ENCODE measurements at places on chromosomes 11 and 22.

- peaks cover 14% of the 10 kb centered on the region for H3K36me3 ChIP-seq
- no peaks in the 10 kb centered on the region for H3K27me3 ChIP-seq
- H3K4me3 ChIP-seq, result no peak overlapping the region
- H3K27ac ChIP-seq, result no peak overlapping the region
- no peaks in the 10 kb centered on the region for H3K4me1 ChIP-seq
- peak; percentile 87 for DNase-seq
Measured at GRCh38 chr22:17830043-17830961, 56.0 kb upstream of the BID start.

DNA sequence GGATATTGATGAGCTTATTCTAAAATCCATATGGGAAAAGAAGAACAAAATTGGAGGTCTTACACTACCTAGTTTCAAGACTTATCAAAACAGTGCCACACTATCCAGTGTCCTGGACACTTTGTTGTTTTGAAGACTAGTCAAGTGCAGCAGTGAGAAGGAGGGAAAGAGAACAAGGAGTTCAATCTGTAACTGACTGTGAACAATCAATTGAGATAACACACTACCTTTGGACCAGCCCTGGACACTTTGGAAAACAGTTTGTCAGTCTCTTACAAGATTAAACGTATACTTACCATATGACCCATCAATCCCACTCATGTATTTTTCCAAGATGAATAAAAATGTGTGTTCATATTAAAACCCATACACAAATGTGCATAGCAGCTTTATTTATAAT, 10.0 kb upstream of the CSTF3 start:
- no peak overlapping the region for H3K4me3 ChIP-seq
- no peaks in the 10 kb centered on the region for H3K36me3 ChIP-seq
- H3K4me1 ChIP-seq, result no peaks in the 10 kb centered on the region
- DNase-seq, result no peak
- no peaks in the 10 kb centered on the region for H3K27me3 ChIP-seq

- no peak overlapping the region for H3K4me3 ChIP-seq
- no peaks in the 10 kb centered on the region for H3K36me3 ChIP-seq
- no peak overlapping the region for H3K27ac ChIP-seq
- no peak for DNase-seq
- no peaks in the 10 kb centered on the region for H3K4me1 ChIP-seq
Measured at GRCh38 chr11:70732881-70733196, 334.5 kb downstream of the CTTN start.

DNA sequence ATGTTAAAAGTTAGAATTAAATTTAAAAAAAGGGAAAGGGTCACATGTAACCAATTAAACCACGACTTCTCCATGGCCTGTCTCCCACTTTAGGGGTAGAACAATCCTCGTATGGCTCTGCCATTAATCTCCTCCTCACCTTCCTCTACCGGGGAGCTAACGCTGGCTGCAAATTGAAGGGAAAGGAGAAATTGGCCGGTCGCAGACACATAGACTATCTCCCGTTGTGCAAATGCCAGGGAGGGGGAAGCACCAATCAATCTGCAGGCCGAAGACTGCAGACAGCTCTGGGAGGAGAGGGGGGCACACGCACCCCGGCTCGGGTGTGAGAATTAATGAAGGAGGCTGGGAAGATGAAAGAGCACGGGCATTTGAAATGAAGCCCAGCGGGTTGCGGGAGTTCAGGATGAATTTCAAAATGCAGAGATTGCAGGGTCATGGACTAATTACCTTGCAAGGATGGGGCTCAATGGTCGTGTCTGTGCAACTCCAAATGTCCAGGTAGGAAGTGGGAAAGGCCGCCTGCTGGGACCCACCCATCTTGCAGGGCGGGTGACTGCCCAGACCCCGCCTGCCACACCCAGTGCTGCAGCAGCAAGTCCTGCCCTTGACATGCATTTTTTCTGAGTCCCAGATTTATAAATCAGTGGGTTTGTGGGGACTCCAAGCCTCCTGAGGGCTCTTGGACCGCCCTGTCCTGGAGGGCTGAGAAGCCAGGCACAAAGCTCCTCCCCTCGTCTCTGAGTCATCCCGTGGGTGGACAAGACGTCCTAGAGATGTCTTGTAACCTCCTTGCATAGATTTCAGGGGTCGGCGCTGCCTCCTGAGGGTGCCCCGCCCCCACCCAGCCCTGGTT, 534.2 kb downstream of the TBC1D22A start:
- H3K4me1 ChIP-seq, result no peaks in the 10 kb centered on the region
- no peak overlapping the region for H3K4me3 ChIP-seq
- H3K27me3 ChIP-seq, result no peaks in the 10 kb centered on the region
- H3K36me3 ChIP-seq, result no peaks in the 10 kb centered on the region

- H3K36me3 ChIP-seq, result no peaks in the 10 kb centered on the region
- no peak overlapping the region for H3K27ac ChIP-seq
- no peaks in the 10 kb centered on the region for H3K4me1 ChIP-seq
- H3K27me3 ChIP-seq, result no peaks in the 10 kb centered on the region
- DNase-seq, result peak; percentile 21
- H3K4me3 ChIP-seq, result no peak overlapping the region
Measured at GRCh38 chr22:19576460-19577421, 52.5 kb upstream of the CLDN5 start.

DNA sequence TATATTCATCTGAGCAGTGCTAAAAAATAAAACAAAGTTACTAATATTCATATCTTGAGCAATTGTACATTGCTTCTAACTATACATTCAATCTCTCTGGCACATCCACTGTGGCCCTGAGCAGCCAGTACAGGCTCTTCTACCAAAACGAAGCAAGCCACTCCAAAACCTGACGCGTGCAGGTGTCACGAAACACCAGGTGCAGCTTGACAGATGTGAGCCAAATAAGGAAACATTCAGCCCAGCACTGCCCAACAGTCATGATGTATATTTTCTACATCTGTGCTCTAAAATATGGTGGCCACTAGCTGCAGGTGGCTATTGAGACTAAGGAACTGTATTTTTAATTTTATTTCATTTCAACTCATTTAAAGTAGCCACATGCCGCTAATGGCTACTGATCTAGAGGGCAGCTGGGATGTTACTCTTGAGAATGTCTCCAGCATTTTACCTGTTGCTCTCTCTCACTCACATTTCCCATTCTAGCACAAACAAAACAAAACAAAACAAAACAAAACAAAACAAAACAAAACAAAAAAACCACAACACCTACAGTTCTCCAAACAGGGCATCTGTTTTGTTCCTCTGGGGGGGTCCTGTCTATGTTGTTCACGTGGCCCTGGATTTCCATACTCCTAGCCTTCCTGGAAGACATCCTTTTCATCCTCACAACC, 77.7 kb downstream of the LARGE1 start:
- no peaks in the 10 kb centered on the region for H3K36me3 ChIP-seq
- no peak overlapping the region for H3K4me3 ChIP-seq
- DNase-seq, result no peak
- H3K27ac ChIP-seq, result no peak overlapping the region

DNA sequence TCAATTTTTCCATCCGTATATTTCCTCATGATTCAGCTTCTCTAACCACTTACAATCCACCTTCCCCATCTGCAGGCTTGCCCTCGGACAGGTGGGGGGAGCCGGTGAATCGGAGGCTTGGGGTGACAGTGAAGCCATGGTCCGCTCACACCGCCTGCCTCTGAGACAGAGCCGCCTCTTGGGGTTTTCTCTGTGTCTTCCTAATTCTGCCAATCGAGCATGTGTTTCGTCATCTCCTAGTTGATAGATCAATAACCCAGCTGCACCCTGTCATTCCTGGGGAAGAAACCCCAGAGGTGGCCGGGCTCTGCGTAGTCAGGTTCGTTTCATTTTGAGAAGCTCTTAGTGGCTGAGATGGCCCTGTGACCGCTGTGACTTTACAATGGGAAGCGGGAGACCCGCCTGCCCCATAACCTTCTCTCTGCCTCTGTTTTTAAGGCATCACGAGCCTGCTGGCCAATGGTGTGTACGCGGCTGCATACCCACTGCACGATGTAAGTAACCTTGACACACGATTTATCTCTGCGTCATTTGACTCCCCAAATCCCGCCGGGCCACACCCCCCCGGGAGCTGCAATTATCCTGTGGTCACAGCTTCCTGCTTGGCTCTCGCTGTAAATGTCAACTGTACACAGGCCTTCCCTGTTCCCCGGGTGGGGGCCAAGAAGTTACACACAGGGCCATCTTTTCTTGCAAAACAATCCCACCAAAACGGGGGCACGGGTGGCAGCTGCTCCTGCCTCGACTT, 33.3 kb downstream of the ANO1 start:
- no peak overlapping the region for H3K4me3 ChIP-seq
- peak overlapping the region; percentile 35 for H3K27ac ChIP-seq
- peak; percentile 43 for DNase-seq
- H3K36me3 ChIP-seq, result no peaks in the 10 kb centered on the region
- H3K4me1 ChIP-seq, result no peaks in the 10 kb centered on the region

DNA sequence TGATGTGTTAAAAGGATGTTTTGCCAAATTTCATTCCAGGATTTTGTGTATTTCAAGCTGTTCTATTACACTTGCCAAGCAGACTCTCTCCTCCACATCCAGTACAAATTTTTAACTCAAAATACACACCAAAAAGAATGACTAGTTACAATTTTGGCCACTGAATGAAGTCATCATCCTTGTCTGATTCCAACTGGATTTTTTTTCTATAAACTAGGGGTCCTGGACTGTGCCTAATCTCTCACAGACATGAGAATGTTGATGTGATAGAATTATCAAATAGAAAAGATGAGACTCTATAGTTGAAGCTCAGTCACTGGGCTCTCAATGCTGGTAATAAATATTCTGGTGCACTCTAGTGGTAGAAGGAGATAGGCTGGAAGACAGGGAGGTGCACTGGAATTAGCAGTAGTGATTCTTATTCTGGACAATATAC, 85.8 kb downstream of the FANCF start:
- H3K27me3 ChIP-seq, result no peaks in the 10 kb centered on the region
- DNase-seq, result no peak
- no peak overlapping the region for H3K4me3 ChIP-seq
- H3K4me1 ChIP-seq, result no peaks in the 10 kb centered on the region
- H3K27ac ChIP-seq, result no peak overlapping the region
- H3K36me3 ChIP-seq, result no peaks in the 10 kb centered on the region

DNA sequence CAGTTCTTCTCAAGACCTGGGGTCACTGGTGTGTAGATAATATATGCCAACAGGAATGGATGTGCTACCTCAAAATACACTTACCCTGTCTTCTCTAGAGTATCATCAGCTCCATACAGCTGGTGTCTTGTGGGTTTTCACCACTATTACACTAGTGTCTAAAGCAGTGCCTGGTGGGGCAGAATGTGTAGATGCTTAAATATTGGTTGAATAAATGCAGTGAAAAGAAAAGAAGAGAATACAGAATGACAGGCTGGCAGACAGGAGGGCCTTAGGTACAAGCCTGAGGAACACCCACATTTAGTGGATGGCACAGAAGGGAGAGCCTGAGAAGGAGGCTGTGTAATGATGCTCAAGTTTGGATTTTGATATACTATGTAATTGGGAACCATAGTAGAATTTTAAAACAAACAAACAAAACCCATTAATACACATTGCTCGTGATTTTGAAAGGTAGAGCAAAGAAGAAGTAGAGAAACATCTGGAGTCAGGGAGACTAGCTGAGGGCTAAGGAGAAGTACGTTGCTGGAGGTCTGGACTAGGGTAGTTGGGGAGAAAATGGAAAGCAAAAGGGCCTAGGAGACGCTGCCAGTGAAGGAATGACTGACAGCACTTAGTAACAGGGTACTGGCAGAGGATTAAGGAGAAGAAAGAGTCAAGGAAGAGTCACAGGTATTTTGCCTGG, 20.5 kb upstream of the RAG2 start:
- H3K27ac ChIP-seq, result no peak overlapping the region
- H3K27me3 ChIP-seq, result no peaks in the 10 kb centered on the region
- H3K4me1 ChIP-seq, result no peaks in the 10 kb centered on the region
- H3K4me3 ChIP-seq, result no peak overlapping the region

DNA sequence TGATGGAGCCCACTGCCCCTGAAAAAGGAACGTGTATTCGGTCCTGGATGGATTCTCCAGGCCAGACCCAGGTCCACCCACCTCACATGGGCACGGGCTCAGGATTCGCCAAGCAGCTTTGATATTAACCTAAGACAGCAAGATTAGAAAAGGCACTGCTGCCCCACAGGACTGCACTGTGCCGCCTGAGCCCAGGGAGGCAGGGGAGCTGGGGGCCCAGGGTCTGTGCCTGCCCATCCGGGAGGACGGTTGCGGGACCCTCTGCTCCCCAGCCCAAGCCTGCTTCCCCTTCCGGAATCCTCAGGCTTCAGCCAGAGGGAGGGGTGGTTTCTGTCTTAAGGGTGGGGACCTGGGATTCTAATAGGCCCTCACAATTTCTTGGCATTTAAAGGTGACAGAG, 13.5 kb upstream of the VSIG10L2 start:
- H3K27me3 ChIP-seq, result peaks cover 3% of the 10 kb centered on the region
- H3K4me1 ChIP-seq, result no peaks in the 10 kb centered on the region
- H3K4me3 ChIP-seq, result no peak overlapping the region
- no peak overlapping the region for H3K27ac ChIP-seq

- no peaks in the 10 kb centered on the region for H3K27me3 ChIP-seq
- H3K4me1 ChIP-seq, result no peaks in the 10 kb centered on the region
- DNase-seq, result no peak
- no peak overlapping the region for H3K27ac ChIP-seq
- H3K4me3 ChIP-seq, result no peak overlapping the region
- no peaks in the 10 kb centered on the region for H3K36me3 ChIP-seq
Measured at GRCh38 chr11:42257534-42257933, 798.1 kb upstream of the LRRC4C start.

GRCh38 chr11:3879216-3879966, 23.9 kb downstream of the STIM1 start:
- DNase-seq, result no peak
- no peaks in the 10 kb centered on the region for H3K27me3 ChIP-seq
- no peaks in the 10 kb centered on the region for H3K4me1 ChIP-seq
- H3K4me3 ChIP-seq, result no peak overlapping the region

DNA sequence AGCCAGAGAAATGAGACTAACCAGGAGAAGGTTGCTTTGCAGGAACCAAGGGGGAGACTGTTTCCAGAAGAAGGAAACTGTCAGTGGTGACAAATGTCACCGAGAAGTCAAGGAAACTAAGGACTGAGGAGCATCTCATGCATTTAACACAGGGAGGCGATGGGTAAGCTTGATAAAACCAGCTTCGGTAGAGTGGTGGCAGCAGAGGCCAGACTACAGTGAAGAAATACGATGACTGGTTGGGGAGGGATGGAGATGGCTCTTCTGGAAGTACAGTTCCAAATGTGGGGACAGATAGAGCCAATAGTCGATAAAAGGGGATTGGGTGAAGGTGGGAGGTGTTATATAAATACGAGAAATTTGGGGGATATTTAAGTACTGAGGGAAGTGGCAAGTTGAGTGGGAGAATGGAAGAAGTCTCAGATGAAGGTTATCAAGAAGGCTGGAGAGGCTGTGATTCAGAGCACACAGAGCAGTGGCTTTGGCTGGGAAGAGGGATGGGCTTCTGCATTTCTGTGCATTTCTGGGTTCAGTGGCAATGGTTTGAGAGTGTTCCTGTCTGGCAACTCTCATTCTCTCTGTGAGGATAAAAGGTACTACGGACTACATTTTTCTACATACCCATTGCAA, 29.2 kb downstream of the SC5D start:
- H3K4me1 ChIP-seq, result no peaks in the 10 kb centered on the region
- peak; percentile 22 for DNase-seq
- H3K4me3 ChIP-seq, result no peak overlapping the region
- no peaks in the 10 kb centered on the region for H3K36me3 ChIP-seq

GRCh38 chr11:61921446-61921845, 4.1 kb upstream of the RAB3IL1 start:
- H3K4me1 ChIP-seq, result peaks cover 13% of the 10 kb centered on the region
- no peaks in the 10 kb centered on the region for H3K27me3 ChIP-seq
- no peak overlapping the region for H3K27ac ChIP-seq
- no peak overlapping the region for H3K4me3 ChIP-seq
